M059J (cell line): ENCODE measurements at places on chromosomes 4 and X. TPM values are rescaled to one million over a fixed set of nuclear protein-coding genes. Genes with fewer than 3 reads are reported as not detected.

The WFS1 gene
- 40.8 and 56.7 TPM in 2 replicates for total RNA-seq

The ARL9 gene
- 0.22 and 0.27 TPM in 2 replicates for total RNA-seq

The GALNTL6 gene
- total RNA-seq: not detected in 2 replicates

The ATG4A gene
- 21.9 and 31.2 TPM in 2 replicates for total RNA-seq

The C4orf46 gene
- 20.9 and 34.6 TPM in 2 replicates for total RNA-seq

The DMP1 gene
- total RNA-seq: not detected in 2 replicates

The LUZP4 gene
- not detected in 2 replicates for total RNA-seq
